ENCODE measurements at places on chromosomes 1 and 21.
A peak's percentile ranks its signal among the peaks of the same experiment; 100 is the strongest.

DNA sequence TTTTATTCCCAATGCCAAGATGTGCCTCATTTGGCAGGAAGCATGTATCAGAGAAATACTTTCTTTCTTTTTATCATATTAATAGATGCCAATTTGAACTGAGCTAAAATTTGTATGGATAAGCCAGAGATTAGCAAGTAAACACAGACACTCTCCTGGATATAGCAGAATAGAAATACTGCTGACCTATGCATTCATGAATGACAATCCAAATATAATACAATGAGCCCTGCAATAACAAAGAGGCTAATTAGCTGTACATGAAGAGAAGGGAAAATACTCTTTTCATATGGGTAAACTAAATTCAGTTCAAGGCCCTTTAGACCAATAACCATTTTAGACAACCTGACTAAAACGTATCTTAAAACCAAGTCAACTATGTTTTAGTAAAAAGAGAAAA lies 388.1 kb upstream of the NR5A2 start:
- no peak overlapping the region for H3K27ac ChIP-seq
- no peaks in the 10 kb centered on the region for H3K27me3 ChIP-seq
- no peaks in the 10 kb centered on the region for H3K4me1 ChIP-seq
- no peak for DNase-seq
- no peak overlapping the region for H3K4me3 ChIP-seq

- H3K27me3 ChIP-seq: no peaks in the 10 kb centered on the region
- H3K36me3 ChIP-seq: no peaks in the 10 kb centered on the region
- H3K4me1 ChIP-seq: no peaks in the 10 kb centered on the region
Observed at GRCh38 chr1:239538239-239538988, 152.0 kb downstream of the CHRM3 start.

GRCh38 chr1:61202854-61203598 lies 120.7 kb downstream of the NFIA start:
- H3K27ac ChIP-seq: peak overlapping the region; percentile 82
- H3K27me3 ChIP-seq: no peaks in the 10 kb centered on the region

DNA sequence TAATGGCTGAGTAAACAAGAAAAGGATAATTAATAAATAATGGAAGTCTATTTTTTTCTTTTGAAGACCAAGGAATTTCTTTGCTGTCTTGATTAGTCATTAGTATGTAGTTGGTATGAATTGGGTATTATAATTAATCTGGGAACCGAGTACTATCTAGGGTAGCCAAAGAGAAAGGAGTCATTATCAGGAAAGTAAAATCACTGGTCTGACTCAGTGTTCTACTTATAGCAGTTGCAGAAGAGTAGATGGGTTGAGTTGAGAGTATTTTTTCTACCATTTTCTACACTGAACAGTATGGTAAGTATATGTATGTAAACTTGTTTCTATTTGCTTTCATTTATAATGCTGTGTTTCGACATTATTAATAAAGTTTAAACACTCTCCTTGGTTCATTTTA lies 26.6 kb downstream of the CDC14A start:
- no peak overlapping the region for H3K27ac ChIP-seq
- no peak for DNase-seq
- H3K36me3 ChIP-seq: no peaks in the 10 kb centered on the region
- H3K4me3 ChIP-seq: no peak overlapping the region
- H3K27me3 ChIP-seq: no peaks in the 10 kb centered on the region

- H3K27ac ChIP-seq: no peak overlapping the region
- H3K4me1 ChIP-seq: no peaks in the 10 kb centered on the region
- no peak overlapping the region for H3K4me3 ChIP-seq
- H3K36me3 ChIP-seq: no peaks in the 10 kb centered on the region
Observed at GRCh38 chr1:240646571-240647240, 34.8 kb upstream of the GREM2 start.

DNA sequence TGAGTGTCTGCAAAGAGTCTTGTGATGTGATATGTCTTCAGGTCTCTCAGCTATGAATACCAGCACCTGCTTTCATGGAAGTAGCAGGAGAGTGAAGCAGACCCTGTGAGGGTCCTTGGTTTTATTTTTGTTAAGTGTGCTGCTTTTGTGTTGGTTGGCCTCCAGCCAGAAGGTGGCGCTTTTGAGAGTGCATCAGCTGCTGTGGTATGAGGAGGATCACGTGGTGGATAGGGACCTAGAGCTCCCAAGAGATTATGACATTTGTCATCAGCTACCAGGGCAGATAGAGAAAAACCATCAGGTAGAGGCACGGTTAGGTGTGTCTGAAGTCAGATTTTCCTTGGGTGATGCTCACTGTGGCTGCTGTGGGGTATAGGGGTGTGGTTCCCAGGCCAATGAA lies 1232.1 kb downstream of the MRPL39 start:
- H3K4me1 ChIP-seq: no peaks in the 10 kb centered on the region
- no peaks in the 10 kb centered on the region for H3K36me3 ChIP-seq
- H3K4me3 ChIP-seq: no peak overlapping the region
- no peak overlapping the region for H3K27ac ChIP-seq
- DNase-seq: no peak

DNA sequence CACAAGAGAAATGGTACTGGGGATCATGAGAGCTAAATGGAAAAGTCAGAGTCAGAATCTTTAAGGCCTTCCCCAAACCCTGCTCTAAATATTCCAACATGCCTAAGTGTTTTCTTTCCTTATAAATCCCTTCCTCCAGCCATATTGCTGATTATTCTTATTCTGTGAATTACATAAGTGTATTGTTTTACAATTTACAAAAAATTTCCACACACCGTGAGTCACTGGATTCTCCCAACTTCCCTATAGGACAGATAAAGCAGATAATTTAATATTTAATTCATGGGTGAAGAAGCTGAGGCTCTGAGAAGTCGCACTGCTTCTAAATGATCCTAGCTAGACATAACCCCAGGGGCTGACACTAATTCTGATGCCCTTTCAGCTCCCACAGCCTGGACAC lies 243.3 kb upstream of the JUN start:
- no peaks in the 10 kb centered on the region for H3K27me3 ChIP-seq
- DNase-seq: no peak
- H3K4me3 ChIP-seq: no peak overlapping the region
- no peak overlapping the region for H3K27ac ChIP-seq
- H3K36me3 ChIP-seq: no peaks in the 10 kb centered on the region

GRCh38 chr1:44250068-44250781 lies 37.0 kb downstream of the DMAP1 start:
- no peak overlapping the region for H3K27ac ChIP-seq
- no peaks in the 10 kb centered on the region for H3K27me3 ChIP-seq
- H3K4me1 ChIP-seq: peaks cover 16% of the 10 kb centered on the region
- H3K4me3 ChIP-seq: no peak overlapping the region

DNA sequence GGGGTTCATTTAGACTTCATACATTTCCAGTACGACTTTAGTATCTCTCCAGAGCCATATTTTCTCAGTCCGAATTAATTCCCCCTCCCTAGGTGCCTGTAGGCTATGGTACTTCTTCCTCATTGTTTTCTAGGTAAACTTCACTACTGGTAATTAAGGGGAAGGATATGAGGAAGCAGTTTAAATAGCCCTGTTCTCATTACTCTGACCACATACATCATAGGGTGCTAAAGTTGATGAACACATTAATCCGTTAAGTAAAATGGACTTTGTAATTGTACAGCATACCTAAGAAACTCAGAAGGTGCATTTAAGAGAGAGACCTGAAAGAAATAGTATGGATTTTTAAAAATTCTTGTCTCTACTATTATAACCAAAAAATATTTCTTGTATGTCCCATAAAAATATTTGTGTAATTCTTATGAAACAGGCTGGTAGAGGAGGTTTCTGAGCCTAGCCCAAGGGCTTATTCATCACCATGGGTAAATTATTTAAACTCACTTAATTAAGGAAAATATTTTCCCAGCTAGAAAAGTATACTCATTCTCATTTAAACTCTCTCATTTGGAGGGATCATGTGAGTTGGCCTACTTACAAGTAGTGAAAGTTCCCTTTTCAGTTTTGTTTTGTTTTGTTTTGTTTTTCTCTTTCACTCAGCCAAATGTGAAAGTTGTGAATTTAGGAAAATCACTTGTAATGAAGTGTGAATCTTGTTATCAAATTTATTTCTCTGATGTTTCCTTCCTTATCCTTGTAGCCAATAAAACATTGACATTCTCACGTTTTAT lies 2.0 kb downstream of the PRMT6 start:
- DNase-seq: no peak
- peaks cover 9% of the 10 kb centered on the region for H3K4me1 ChIP-seq
- H3K27ac ChIP-seq: no peak overlapping the region
- H3K4me3 ChIP-seq: peak overlapping the region; percentile 87

DNA sequence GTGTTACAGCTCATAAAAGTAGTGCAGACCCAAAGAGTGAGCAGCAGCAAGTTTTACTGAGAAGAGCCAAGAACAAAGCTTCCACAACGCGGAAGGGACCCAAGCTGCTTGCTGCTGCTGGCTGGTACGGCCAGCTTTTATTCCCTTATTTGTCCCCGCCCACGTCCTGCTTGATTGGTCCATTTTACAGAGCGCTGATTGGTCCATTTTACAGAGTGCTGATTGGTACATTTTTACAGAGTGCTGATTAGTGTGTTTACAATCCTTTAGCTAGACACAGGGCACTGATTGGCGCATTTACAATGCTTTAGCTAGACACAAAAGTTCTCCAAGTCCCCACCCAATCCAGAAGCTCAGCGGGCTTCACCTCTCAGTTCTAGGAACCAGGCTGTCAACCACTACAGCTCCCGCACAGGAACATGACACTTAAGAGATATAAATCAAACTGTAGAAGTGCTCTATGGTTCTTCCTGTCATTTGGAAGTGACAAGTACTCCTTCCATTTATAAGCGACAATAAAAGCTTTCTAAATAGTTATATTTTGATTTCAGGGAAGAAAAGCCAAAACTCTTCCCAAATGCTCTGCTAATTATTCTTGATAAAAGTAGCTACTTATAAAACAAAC lies 28.5 kb downstream of the RNF115 start:
- H3K36me3 ChIP-seq: no peaks in the 10 kb centered on the region
- no peak overlapping the region for H3K27ac ChIP-seq
- H3K4me1 ChIP-seq: peaks cover 3% of the 10 kb centered on the region
- no peaks in the 10 kb centered on the region for H3K27me3 ChIP-seq
- no peak for DNase-seq
- no peak overlapping the region for H3K4me3 ChIP-seq

DNA sequence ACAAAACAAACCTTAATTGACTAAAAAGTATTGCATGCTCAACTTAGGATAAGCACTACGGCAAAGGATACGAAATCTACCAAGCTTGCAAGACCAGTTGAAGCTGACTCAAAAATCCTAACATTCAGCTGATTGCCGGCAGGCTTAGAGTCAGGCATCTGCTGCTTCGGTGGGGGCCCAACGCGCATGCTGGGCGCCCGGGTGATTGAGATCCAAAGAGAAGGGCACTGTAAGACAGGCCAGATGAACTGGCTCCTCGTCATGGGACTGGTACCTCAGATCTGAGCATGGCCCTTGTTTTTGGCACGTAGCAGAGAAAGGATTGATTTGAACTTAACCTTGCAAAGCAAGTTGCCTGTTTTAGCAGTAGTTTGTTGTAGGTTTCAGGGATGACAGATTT lies 86.6 kb downstream of the PRDM2 start:
- no peak overlapping the region for H3K27ac ChIP-seq
- peaks cover 18% of the 10 kb centered on the region for H3K4me1 ChIP-seq
- H3K27me3 ChIP-seq: no peaks in the 10 kb centered on the region
- H3K4me3 ChIP-seq: no peak overlapping the region
- no peak for DNase-seq

- H3K27me3 ChIP-seq: no peaks in the 10 kb centered on the region
- no peak overlapping the region for H3K27ac ChIP-seq
- H3K36me3 ChIP-seq: no peaks in the 10 kb centered on the region
- no peak for DNase-seq
- H3K4me1 ChIP-seq: no peaks in the 10 kb centered on the region
Observed at GRCh38 chr1:34663031-34663430, 91.8 kb upstream of the GJB5 start.

GRCh38 chr1:60763741-60764140 lies 318.6 kb upstream of the NFIA start:
- H3K4me3 ChIP-seq: no peak overlapping the region
- no peaks in the 10 kb centered on the region for H3K27me3 ChIP-seq
- no peak for DNase-seq

- no peaks in the 10 kb centered on the region for H3K4me1 ChIP-seq
- no peaks in the 10 kb centered on the region for H3K36me3 ChIP-seq
- no peak for DNase-seq
- H3K27ac ChIP-seq: no peak overlapping the region
- no peak overlapping the region for H3K4me3 ChIP-seq
- no peaks in the 10 kb centered on the region for H3K27me3 ChIP-seq
Observed at GRCh38 chr1:8607906-8608305, 209.5 kb downstream of the RERE start.

DNA sequence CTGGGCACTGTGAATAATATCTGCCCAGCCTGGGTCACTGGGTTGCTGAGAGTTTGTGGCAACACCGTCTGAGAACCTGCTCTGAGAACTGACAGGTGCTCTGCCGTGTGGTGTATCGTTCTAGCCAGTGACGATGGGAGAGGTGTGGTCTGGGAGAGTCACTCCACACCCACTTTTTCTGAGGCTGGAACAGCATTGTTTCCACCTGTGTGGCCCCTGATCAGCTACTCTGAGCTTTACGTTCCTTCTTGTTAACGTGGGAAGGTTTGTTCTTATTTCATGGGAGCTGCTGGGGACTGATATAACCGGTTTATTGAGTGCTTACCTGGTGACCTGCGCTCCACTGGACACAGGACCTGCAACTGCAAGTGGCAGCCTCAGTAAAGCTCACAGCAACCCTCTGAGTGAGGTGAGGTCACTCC lies 34.8 kb upstream of the TENT5C start:
- no peak overlapping the region for H3K27ac ChIP-seq
- no peaks in the 10 kb centered on the region for H3K4me1 ChIP-seq
- no peaks in the 10 kb centered on the region for H3K36me3 ChIP-seq
- DNase-seq: no peak
- no peak overlapping the region for H3K4me3 ChIP-seq

GRCh38 chr1:18062185-18062584 lies 45.4 kb upstream of the IGSF21 start:
- DNase-seq: no peak
- no peak overlapping the region for H3K4me3 ChIP-seq
- H3K36me3 ChIP-seq: no peaks in the 10 kb centered on the region
- no peaks in the 10 kb centered on the region for H3K4me1 ChIP-seq
- H3K27me3 ChIP-seq: no peaks in the 10 kb centered on the region
- no peak overlapping the region for H3K27ac ChIP-seq

- H3K27me3 ChIP-seq: no peaks in the 10 kb centered on the region
- H3K27ac ChIP-seq: no peak overlapping the region
- DNase-seq: no peak
- no peaks in the 10 kb centered on the region for H3K4me1 ChIP-seq
Observed at GRCh38 chr21:29052224-29052623, 21.2 kb downstream of the CCT8 start.

GRCh38 chr1:183180218-183180617 lies 5.8 kb upstream of the LAMC2 start:
- DNase-seq: no peak
- no peaks in the 10 kb centered on the region for H3K27me3 ChIP-seq
- no peaks in the 10 kb centered on the region for H3K36me3 ChIP-seq
- peak overlapping the region; percentile 14 for H3K4me3 ChIP-seq
- H3K27ac ChIP-seq: peak overlapping the region; percentile 96

- no peak overlapping the region for H3K4me3 ChIP-seq
- H3K36me3 ChIP-seq: no peaks in the 10 kb centered on the region
- H3K27ac ChIP-seq: no peak overlapping the region
- H3K27me3 ChIP-seq: no peaks in the 10 kb centered on the region
- no peak for DNase-seq
Observed at GRCh38 chr1:102047724-102048123, 51.0 kb upstream of the OLFM3 start.

GRCh38 chr1:54380290-54380882 lies 25.8 kb downstream of the SSBP3 start:
- no peak for DNase-seq
- no peaks in the 10 kb centered on the region for H3K27me3 ChIP-seq
- H3K4me1 ChIP-seq: no peaks in the 10 kb centered on the region
- no peak overlapping the region for H3K27ac ChIP-seq
- no peaks in the 10 kb centered on the region for H3K36me3 ChIP-seq
- no peak overlapping the region for H3K4me3 ChIP-seq

All from keratinocyte (primary cell).